ENCODE measurements at places on chromosomes 13 and 19.
A peak's percentile ranks its signal among the peaks of the same experiment; 100 is the strongest.

DNA sequence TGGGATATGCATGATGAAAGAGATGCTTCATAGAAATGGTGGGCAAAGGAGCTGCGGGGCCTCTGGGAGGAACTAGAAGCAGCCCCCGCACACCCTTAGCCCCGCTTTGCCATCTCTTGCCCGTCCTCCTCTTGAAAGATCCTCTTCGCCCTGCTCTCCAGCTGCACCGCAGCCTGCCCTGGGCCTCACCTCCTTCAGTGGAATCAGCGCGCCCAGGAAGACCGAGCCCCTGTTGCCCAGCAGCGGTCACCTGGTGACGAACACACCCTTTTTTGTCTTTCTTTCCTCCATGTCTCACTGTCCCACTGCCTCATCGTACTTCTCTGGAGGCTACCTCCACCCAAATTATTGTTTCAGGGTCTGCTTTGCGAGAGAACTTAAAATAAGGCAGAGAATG is 807.6 kb downstream of the UQCRFS1 start:
- DNase-seq: no peak

DNA sequence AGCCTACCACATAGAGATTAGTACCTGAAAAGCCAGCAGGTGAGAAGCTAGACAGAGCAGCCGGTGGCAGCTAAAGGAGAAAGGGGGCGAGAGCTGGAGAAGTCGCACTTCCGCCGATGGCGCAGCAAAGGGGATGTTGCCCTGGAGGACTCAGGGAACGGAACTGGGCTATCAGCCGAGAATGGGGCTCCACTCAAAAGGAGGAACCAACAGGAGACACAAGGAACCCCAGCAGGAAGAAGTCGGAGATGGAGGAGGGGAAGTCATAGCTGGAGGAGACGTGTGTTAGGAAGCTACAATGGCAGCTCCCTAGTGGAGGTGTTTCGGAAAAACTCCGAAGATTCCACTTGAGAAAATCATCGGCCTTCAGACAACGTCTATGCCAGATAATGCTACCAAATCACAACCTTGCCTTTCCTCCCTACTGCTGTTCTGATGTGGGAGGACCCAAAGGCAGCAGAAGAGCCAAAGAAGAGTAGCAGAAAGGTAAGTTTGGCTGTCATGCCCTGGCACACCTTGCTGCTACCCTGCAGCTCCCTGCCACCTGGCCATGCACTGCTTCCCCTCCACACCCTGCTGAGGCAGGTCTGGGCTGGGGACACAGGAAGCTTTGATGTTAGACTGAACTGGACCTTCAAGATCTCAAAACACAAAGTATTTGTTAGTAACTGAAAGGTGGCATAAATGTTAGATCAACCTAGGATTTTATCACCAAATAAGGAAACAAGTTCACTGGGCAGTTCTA is 127.9 kb downstream of the DLEU7 start:
- DNase-seq: peak; percentile 43

- DNase-seq: no peak
Observed at GRCh38 chr19:16127776-16128371, 15.6 kb upstream of the HSH2D start.

GRCh38 chr19:40420766-40421765 is 4.7 kb downstream of the SERTAD1 start:
- DNase-seq: peak; percentile 95

DNA sequence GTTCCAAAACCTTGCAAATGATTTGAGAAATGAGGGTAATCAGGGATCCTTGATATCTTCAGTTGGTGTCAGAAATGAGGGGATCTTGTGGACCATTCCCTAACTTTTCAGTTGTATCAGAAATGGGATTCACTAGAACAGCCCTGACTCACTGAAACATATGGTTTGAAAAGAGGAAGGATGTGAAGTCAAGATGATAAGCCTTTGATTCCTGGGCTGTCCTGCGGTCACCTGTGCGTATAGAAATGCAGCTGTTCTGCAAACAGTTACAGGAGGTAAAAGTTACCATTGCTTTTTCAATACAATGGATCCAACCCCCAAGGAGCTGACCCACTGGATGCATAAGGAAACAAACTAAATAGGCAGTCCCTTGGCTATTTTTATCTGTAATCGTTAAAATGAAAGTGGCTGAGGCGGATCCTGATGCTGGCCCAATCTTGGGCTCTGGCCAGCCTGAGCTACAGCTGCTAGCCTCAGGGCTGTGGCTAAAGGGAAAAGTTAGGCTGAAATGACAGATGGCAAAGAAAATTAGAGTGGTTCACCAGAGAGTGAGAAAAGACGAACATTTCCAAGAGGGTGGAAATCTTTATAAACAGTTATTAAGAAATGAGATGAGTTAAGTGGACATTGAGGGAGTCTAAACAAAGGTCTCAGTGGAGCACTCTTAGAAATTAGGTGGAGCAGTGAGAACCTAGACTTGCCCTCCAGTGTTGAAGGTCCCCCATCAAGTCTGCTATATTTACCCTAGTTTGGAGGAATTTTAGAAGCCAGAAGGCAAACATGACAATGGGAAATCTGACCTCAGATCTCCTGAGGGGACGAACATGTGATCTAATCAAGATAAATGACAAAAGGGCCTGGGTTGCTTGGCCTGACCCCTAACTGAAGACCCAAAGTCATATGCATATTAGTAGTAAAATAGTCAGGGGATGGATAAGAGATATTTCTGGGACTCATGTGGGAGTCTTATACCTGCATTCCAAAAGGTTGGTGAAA is 7.6 kb downstream of the SIGLECL1 start:
- DNase-seq: no peak

DNA sequence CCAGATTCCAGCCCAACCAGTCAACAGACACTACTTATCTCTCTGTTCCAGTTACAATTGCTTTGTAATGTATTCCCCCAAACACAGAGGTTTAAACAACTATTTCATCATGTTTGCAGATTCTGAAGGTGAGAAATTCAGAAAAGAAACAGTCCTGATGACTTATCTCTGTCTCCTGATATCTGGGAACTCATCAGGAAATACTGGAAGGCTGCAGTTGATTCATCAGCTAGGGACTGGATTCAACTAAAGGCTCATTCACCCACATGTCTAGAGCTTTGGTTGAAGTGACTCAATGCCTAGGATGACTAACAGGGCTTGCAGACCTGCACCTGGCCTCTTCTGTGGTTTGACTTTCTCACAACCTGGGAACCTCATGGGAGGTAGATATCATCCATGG is 56.6 kb upstream of the GPC6 start:
- no peak for DNase-seq
